NCI-H460 (cell line): ENCODE measurements at places on chromosomes 6 and 20. TPM values are rescaled to one million over a fixed set of nuclear protein-coding genes. Genes with fewer than 3 reads are reported as not detected.

DNA sequence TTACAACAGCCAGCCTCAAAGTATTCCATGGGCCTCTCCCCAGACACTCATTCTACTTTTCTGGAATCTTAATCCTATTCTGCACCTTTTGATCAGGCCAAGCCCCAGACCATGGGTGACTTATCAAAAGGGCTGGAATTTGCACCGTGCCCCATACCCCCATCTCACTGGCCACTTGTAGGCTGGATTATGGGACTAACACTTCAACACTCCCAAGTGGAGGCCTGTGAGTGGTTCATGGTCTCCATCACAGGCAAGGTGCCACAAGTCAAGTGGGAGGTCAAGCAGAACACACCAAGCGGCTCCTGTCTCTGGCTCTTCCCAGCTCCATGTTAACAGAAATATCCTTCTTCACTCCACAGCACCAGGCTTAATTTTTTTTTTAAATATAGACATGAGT, 212.3 kb upstream of the HEY2 start:
- no peak for DNase-seq

GRCh38 chr20:36228770-36229169, 7.5 kb upstream of the AAR2 start:
- no peak for DNase-seq

DNA sequence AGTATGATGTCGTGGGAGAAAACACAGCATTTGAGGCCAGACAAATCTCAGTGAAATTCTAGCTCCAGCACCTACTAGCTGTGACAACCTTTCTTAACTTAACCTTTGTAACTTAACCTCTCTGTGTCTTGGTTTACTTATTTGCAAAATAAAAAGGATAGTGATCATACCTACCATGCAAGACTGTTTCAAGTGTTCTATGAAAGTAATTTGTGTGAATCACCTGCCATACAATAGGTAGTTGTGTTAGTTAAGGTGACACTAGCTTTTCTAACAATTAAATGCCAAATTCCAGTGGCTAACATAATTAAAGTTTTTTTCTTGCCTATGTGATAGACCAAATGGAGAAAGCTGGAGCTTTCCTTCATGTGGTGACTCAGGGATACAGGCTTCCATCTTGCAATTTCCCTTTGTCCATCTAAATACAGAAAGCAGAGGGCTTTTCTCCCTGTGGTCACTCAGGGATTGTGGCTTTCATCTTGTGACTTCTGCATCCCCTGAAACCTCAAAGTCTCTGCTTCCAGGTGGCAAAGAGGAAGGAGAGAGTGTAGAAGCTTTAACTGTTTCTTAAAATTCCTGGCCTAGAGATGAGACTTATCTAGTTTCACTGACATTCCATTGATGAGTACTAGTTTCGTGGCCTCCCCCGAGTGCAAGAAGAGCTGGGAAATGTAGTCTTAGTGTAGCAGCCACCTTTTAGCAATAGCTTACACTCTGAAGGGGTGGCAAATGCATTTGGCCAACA, 311.4 kb downstream of the CLIC5 start:
- no peak for DNase-seq

DNA sequence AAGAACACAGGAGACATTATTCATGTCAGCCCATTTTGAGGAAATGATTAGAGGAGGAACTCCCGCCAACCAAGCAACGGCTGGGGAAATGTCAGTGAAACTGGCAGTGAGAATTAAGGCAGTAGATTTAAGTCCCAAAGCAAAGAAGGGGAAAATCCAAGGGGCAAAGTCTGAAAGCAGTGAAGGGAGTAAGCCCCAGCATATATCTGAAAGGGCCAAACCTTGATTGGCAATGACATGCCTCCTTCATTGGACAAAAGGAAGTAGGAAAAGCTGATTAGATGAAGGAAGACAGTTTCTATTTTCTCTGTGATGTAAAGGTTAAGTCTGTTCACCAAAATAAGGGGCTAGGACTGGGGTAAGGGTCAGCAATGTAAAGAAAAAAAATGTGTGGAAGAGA, 190.3 kb downstream of the RNF144B start:
- DNase-seq, result no peak

GRCh38 chr20:60749804-60750602, 502.1 kb upstream of the CDH4 start:
- DNase-seq, result no peak

DNA sequence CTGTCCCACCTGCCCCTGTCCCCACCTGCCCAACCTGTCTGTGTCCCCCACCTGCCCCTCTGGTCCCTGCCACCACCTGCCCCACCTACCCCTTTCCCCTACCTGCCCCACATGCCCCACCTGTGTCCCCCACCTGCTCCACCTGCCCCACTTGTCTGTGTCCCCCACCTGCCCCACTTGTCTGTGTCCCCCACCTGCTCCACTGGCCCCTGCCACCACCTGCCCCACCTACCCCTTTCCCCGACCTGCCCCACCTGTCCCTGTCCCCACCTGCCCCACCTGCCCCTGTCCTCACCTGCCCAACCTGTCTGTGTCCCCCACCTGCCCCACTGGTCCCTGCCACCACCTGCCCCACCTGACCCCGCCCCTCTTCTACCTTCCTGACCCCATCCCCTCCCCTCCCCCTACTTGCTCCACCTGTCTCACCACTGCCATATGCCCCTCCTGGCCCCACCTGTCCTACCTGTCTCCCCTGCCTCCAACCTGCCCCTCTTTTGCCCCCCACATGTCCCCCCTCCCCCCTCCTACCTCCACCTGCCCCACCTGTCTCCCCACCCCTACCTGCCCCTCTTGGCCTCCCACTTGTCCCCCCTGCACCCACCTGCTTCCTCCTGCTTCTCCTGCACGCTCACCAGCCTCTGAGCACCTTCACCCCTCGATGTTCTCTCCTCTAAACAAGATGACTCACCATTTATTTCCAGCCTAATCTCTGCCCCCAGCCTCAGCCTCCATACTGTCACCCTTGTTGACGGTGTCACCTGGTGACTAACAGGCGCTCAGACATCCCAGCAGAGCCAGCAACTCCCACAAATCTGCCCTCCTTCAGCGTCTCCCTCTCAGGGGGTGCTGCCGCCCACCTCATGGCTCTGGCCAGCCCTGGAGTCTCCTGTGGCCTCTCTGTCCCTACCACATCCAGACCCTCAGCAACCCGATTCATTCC, 5.6 kb upstream of the MYT1 start:
- no peak for DNase-seq

GRCh38 chr6:146341493-146342230, 202.0 kb upstream of the RAB32 start:
- DNase-seq, result no peak

GRCh38 chr6:105851606-105852005, 234.5 kb upstream of the PRDM1 start:
- no peak for DNase-seq

DNA sequence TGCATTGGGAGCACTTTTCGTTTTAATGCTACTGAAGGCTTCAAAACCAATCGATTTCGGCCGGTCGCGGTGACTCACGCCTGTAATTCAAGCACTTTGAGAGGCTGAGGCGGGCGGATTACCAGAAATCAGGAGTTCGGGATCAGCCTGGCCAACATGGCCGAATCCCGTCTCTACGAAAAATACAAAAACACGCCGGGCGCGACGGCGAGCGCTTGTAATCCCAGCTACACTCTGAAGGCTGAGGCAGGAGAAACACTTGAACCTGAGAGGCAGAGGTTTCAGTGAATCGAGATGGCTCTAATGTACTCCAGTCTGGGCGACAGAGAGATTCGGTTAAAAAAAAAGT, 58.4 kb downstream of the TRIM38 start:
- peak; percentile 46 for DNase-seq

GRCh38 chr6:4399656-4400055, 264.3 kb upstream of the ECI2 start:
- no peak for DNase-seq

- DNase-seq, result no peak
Measured at GRCh38 chr6:129510950-129511349, 199.0 kb downstream of the ARHGAP18 start.

The KCNS1 gene
- not detected in 2 replicates for total RNA-seq

The ZNF334 gene
- 0.66 and 0.94 TPM in 2 replicates for total RNA-seq

The SCUBE3 gene
- total RNA-seq, result 0.02 TPM in 1 of 2 replicates, not detected in the other

The ZBTB9 gene
- 5.2 and 6.4 TPM in 2 replicates for total RNA-seq

The CTAGE9 gene
- total RNA-seq, result not detected in 2 replicates
